ENCODE measurements at places on chromosomes 6 and 20.

GRCh38 chr6:42762426-42762859, 16.5 kb upstream of the TBCC start:
- DNase-seq: no peak

GRCh38 chr6:99093456-99094190, 145.9 kb upstream of the FBXL4 start:
- DNase-seq: no peak

DNA sequence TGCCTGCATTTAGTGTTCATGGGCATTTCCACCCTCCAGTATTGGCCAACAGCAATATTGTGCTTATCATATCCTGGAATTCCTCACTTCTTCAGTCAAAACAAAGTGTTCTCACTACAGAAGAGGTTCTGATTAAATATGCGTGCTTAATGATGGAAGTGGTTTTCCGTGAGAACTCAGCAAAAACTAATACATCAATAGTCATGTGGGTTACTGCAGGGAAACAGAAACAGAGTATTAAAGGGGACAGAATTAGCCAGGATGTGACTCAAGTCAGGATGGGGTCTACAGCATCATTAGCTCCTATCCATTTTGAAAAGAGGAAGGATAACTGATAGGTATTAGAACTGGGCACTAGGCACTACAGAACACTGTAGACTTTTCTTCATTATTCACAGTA, 384.6 kb downstream of the CDKAL1 start:
- DNase-seq: no peak

GRCh38 chr6:108526739-108527174, 34.0 kb upstream of the FOXO3 start:
- peak; percentile 43 for DNase-seq

DNA sequence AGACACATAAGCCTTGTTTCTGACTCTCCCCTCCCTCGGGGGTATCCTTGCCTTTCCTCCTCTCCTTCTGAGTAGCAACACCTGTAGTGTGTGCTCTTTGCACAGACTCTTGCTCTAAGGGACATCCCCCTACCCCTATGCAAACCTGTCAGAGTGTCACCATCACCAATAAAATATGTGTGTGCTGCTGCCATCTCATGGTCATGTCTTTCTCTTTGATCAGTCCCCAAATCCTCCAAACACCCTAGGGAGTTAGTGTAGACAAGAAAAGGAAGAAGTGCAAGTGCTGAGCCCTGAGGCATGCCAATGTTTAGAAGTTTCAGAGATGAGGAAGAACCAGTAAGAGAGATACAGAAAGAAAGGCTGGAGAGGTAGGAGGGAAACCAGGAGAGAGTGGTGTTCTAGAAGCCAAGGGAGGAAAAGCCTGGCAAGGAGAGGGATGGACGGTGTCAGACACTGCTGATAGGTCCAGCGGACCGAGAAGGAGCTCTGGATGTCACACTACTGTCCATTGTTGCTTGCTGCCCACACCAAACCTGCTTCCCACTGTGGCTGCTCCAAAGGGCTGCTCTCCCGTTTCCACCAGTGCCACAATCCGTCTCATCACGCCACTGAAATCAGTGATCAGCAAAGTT, 16.4 kb downstream of the TRMT6 start:
- DNase-seq: no peak

DNA sequence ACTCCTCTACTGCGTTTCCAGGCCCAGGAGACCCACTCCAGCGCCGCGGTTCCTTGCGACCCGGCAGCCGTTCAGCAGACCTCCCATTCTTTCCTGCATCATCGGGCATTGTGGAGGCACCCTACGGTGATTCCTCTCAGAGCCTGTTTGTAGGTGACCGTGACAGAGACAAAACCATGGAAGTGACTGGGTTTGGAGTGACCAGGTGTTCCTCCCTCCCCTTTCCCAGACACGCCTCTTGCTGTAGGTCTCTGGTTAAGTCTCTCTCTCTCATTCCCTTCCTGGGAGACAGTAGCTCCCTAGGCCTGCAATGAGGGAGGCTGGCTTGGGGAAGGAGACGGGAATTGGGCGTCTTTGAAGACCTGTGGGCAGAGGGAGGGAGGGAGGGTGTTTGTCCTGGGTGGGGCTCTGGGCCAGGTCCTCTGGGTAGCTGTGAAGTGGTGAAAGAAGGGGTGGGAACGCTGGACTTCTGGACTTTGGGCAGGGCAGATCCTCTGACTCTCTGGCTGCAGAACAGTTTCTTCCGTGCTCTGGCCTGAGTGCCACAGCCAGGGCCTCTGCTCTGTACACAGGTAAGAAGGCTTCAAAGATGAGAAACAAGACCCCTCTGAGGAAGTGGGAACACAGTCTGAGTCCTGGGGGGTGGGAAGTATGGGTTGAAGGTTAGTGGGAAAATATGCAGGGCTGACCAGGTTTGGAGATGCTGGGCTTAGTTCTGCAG, 763 bp downstream of the KLC4 start:
- DNase-seq: no peak

DNA sequence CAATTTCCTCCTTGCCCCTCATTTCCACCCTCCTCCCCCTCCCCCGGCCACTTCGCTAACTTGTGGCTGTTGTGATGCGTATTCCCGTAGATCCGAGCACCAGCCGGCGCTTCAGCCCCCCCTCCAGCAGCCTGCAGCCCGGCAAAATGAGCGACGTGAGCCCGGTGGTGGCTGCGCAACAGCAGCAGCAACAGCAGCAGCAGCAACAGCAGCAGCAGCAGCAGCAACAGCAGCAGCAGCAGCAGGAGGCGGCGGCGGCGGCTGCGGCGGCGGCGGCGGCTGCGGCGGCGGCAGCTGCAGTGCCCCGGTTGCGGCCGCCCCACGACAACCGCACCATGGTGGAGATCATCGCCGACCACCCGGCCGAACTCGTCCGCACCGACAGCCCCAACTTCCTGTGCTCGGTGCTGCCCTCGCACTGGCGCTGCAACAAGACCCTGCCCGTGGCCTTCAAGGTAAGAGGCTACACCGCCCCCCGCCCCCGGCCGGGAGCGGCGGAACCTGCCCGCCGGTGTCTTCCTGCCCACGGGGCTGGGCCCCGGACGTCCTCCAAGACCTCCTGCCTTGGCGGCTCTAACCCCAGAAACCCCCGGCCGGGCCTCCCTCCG, 44.9 kb upstream of the SUPT3H start:
- DNase-seq: no peak

GRCh38 chr6:157873735-157874344, 50.8 kb downstream of the SNX9 start:
- no peak for DNase-seq

GRCh38 chr20:45944151-45944964, 9.9 kb downstream of the PCIF1 start:
- no peak for DNase-seq

- no peak for DNase-seq
Measured at GRCh38 chr6:142856624-142857232, 88.2 kb downstream of the HIVEP2 start.

GRCh38 chr20:19317237-19318069, 105.0 kb downstream of the SLC24A3 start:
- DNase-seq: no peak

- no peak for DNase-seq
Measured at GRCh38 chr20:20199361-20200160, 147.2 kb downstream of the CFAP61 start.

DNA sequence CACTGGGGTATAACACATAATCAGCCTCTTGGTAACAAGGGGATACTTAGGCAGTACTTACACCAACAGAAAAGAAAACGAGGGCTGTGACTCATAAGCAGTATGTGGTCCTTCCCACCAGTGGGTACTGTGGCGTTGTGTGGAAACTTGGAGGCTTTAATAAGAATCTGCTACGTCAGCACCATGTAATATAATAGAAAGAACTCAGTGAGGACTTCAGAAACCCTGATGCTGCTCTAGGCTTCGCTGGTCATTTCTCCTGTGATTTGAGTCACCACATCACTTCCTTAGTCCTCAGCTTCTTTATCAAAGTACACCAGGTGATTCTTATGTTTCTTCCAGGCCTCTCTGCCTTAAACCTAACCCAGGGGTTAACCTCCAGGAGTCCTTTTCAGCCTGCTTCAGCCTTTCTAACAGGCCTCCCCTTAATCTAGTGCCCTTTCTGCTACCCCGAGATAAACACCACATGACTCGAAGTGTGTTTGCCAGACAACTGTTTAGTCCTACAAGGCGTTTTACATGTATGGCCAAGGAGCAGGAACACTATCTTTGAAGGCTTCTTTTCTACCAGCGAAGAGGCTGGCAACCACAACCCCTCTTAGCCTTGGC, 68.5 kb downstream of the FYN start:
- no peak for DNase-seq

- DNase-seq: no peak
Measured at GRCh38 chr6:109202409-109203264, 107.3 kb downstream of the CEP57L1 start.

- no peak for DNase-seq
Measured at GRCh38 chr20:25037288-25038102, 20.4 kb downstream of the ACSS1 start.

DNA sequence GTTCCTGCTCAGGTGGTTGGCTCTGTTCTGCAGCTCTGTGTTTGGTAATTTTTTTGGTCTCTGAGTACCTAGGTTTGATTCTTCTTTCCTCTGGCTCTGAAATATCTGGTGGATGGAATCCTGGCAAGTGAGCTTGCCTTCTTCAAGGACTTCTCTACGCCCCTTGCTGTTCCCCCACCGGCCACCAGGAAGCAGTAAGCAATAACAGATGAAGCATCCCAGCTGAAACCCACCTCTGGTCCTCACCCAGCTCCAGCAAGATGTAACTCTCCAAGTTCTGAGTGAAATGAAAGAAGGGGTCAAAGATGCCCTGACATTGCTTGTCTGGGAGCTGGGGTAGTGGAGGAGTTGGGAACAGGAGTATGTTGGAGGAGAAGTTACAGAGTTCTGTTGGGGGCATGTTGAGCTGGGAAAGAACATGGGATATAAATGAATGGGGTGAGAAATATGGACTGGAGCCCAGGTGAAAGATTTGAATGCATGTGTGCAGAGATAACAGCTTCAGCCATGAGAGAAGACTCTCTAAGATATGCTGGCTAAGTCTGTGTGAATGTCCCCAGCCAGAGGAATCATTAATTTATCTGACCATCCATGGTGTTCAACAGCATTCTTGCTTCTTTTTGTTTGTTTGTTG, 51.3 kb upstream of the GLP1R start:
- DNase-seq: no peak

DNA sequence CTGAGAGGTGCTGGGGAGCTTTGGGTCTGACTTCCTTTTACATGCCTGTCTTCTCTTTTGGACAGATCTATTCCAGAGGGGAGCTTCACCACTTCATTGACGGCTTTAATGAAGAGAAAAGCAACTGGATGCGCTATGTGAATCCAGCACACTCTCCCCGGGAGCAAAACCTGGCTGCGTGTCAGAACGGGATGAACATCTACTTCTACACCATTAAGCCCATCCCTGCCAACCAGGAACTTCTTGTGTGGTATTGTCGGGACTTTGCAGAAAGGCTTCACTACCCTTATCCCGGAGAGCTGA, 13.1 kb downstream of the PRDM1 start:
- DNase-seq: no peak

DNA sequence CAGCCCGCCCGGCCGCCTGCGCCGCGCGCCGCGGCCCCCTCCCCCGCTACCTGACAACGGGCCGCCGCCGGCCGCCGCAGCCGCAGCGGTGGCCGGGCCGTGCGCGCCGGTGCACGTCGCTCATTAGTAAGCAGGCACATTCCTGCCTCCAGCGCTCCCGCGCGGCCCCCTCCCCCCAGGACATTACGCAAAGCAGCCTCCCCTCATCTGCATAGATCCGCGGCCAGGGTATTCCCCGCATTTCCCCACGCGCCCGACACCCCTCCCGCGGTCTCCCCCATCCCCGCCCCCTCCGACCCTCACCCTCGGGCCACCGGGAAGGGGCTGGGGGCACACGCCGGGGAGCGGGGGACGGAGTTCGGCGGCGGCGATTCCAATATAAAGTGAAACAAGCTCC, at the start of gene HIVEP2:
Gene HIVEP2 (minus strand): TSS at position 128 of the 397 bp plus-strand sequence. CDS start 170,438 bp downstream, outside the sequence.
- DNase-seq: no peak

DNA sequence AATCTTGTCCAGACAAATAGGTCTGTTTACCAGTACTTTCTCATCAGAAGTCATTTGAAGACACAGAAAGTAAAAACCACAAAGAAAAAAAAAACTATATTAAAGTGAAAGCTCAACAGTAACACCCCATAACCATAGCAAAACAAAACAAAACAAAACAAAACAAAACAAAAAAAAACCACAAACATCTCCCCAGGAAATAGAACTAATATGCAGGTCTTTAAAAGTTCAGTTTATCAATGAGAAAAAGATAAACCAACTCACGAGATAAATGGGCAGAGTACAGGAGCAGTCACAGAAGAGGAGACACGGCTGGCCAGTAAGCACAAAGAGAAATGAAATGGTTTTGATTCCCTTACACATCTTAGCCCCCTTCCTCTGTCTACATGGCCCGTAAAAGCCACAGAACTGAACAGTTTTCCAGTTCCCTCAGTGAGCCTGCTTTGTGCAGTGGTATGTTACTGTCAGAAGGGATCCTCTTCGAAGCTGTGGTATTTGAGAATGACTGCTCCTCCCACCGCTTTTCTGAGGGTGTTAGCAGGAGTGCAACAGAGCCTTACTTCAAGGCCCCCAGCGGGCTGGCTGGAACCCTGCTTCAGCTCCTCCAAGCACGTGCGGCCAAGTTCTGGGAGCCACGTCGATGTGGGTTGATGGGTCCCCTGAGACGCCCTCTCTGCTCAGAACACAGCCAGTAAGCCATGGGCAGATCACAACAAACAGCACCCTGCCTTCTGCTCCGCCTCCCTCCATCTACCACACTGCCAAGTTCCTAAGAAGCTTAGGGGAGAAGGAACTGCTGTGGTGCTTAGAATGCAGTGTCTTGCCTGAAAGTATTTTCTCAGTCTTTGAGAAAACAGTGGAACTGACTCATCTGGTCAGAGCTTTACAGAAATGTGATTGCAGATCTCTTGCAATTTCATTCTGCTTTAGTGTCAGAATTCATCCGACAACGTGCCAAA, 14.0 kb downstream of the UST start:
- DNase-seq: no peak

GRCh38 chr6:116371120-116371917, 572 bp downstream of the DSE start:
- peak; percentile 37 for DNase-seq

DNA sequence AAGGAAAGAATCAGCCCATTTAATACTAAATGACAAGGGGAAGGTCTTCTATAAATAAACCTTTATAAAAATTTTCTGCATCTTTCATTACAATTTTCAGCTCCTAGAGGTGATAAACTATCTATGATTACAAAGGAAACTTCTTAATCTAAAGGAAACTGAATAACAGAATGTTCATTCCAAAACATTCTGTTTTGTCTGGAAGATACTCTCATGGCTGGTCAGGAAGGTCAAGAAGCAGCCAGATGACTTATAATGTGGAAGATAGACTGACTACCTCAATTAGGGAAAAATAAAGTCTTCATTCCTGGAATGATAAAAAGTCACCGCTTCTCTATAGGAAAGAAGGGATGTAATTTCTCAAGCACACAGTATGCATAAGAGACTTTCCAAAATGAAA, 131.3 kb downstream of the GMDS start:
- no peak for DNase-seq

All from D721Med (cell line).